ENCODE measurements at places on chromosomes 13 and 19. TPM values are rescaled to one million over a fixed set of nuclear protein-coding genes. Genes with fewer than 3 reads are reported as not detected.

DNA sequence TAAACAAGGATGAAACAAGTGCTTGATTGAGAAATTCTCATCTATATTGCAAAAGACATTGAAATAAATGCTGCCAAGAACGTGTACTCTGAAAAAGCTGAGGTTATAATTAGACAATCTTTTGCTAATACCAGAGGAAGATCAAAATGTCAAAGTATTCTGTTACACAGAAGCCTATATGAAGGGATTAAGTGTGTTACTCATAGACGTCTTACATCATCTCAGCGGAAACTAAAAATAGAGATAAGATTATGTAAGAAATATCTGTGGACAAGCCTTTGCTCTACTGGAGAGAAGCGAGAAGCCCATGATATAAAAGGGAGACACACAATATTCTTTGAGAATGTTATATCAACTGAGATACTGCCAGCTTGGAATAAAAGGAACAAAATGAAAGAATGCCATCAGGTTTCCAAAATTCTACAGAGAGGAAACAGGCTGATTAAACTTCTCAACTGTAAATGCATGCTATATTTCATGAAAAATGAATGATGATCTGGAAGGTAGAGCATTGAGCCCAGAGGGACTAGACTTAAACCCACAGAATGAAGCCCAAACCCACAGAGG lies 699.0 kb downstream of the GPC5 start:
- no peak for DNase-seq

GRCh38 chr13:59364641-59365085 lies 799.1 kb downstream of the DIAPH3 start:
- no peak for DNase-seq

DNA sequence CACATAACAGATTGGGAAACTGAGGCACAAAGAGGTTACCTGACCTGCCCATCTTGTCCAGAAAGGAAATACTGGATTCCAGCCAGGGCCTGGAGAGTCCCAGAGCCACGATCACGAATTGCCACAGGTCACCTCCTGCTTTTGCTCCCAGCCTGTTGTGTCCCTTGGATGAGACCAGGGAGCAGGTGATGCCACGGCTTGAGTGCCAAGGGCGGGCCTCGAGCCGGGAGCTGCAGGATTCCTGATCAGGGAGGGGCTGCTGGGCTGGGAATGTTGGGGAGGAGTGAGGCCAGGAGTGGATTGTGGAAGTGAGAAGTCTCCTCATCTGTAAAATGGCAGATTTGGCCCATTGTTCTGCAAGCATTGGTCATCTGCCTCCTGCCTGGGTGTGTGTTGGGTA lies 29.4 kb downstream of the DNM2 start:
- DNase-seq: no peak

DNA sequence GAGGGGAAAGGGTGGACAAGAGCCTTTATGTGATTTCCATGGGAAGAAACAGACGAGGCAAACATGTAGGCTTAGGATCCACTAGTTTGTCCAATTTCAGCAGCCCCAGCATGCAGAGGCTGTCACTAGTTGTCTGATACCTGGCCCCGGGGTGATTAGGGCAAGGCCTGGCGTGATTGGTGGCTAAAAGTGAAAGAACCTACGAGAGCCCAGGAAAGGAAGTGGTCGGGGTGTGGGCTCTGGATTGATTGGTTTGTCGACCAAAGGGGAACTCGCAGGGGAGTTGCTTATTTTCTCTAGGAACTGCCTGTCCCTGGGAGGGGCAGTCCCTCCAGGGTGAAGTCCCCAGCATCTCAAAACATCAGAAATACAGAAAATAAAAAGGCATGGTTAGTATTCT lies 64.2 kb upstream of the UQCRFS1 start:
- no peak for DNase-seq

- no peak for DNase-seq
Measured at GRCh38 chr19:50803633-50804419, 13.6 kb downstream of the ACP4 start.

DNA sequence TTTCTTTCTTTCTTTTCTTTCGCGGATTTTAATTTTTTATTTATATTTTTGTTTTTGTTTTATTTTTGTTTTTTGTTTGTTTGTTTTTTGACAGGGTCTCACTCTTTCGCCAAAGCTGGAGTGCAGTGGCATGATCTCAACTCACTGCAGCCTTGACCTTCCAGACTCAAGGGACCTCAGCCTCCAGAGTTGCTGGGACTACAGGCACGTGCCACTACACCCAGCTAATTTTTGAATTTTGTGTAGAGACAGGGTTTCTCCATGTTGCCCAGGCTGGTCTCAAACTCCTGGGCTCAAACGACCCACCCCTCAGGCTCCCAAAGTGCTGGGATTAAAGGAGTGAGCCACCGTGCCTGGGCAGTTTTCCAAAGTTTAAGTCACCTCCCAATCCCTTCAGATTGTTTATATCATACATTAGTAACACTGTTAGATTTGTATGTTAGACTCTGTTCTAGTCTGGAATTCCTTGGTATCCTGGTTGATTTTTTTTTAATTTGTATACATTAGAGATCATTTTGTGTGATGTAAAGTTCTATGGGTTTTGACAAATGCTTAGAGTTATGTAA lies 597.3 kb downstream of the DCT start:
- DNase-seq: no peak

- DNase-seq: no peak
Measured at GRCh38 chr13:79456051-79456450, 24.9 kb upstream of the NDFIP2 start.

GRCh38 chr13:51397262-51397941 lies 55.4 kb downstream of the INTS6 start:
- peak; percentile 24 for DNase-seq

- DNase-seq: peak; percentile 21
Measured at GRCh38 chr13:97141564-97142005, 80.5 kb upstream of the MBNL2 start.

- DNase-seq: no peak
Measured at GRCh38 chr13:43611281-43612273, 175.2 kb downstream of the ENOX1 start.

GRCh38 chr19:54364775-54365257 lies at the start of gene LAIR1:
Gene LAIR1, minus strand, starts transcription at chr19:54364931. Its CDS starts 127 bp downstream, at chr19:54364804.
- peak; percentile 42 for DNase-seq

- DNase-seq: no peak
Measured at GRCh38 chr19:41853768-41854167, 6.3 kb upstream of the RPS19 start.

DNA sequence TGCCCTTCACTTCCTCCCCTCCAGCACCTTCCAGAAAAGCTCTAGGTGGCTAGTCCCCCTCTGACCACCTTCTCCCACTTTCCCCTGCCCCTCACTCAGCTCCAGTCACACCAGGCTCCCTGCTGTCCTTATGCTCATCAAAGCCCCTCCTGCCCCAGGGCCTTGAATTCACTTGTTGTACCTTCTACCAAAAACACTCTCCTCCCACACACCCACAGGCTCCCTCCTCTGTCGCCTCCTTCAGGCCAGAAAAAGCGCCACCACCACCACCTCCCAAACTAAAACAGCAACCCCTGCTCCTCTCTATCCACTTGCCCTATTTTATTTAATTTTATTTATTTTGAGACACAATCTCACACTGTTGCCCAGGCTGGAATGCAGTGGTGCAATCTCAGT lies 4.8 kb upstream of the CEACAM16 start:
- DNase-seq: no peak

DNA sequence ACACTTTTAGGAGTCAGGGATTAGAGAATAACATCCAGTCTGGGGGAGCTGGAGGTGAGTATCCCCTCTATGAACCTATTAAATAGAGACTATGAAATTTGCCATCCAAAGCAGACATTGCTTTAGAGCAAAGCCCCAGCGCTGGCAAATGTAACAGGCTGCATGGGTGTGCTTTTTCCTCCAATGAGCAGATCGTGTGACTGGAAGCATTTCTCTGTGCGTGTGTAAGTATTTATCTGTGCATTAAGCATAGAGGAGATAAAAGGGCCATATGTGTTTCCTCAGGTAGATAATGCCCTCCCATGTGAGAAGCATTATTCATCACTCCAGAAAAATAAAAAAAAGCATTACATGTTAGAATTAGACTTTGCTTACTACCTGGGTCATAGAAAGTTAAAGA lies 924 bp downstream of the TNFSF13B start:
- DNase-seq: no peak

DNA sequence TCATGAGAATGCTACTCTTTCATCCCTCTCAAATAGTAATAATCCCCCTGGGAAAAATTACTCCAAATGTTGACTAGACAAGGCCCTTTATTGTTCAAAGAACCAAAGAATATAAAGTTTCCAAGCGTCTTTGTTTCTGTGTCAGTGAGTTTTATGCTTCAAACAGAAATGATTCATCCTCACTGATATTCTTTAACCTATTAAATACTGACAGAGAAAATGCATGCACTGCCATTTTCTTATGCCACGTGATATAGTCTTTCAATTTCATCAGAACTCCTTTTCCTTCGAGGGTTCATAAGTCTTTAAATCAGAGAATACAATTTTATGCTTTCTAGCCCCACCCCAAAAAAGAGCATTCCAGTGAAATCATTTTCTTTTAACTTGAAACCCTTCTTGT lies 211.6 kb downstream of the SHISA2 start:
- DNase-seq: no peak

- DNase-seq: no peak
Measured at GRCh38 chr19:48183356-48183755, 12.9 kb downstream of the ZSWIM9 start.

DNA sequence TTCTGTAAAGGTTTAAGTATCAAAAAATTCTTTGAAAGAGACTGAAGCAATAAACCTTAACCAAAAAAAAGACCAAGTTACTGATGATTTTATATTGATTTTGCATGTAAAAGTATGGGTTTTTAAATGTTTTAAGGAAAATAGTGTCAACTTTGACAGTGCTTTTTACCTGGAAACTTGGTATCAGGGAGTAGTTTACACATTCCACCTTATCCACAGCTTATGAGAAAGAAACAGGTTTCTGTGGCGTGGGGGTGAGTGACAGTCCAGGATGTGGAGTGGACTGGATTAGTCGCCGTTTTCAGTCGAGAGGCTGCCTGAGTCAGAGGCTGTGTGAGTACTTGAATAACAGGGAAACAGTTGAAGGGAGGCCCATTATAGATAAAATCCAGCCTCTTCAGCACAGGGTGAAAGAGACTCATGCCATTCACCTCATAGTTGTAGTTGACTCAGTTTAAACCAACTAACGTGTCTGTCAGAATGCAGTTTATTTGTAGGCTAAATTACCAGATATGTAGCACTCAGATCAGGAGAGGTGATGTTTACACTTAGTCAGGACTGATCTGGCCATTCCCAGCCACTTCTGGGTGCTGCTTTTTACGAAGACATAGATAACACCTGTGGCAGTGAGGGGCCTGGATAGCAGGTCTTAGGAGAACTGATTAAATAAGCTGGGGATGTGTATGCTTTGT lies 595 bp upstream of the GPR183 start:
- DNase-seq: no peak

GRCh38 chr13:26983543-26984320 lies 187.9 kb downstream of the USP12 start:
- no peak for DNase-seq

Gene SMARCA4
- total RNA-seq: 88.3 TPM

Gene ZNF665
- total RNA-seq: 5.5 TPM

Gene CYP2F1
- not detected for total RNA-seq

Gene PRR20B
- total RNA-seq: not detected

Gene ABHD17A
- total RNA-seq: 133 TPM

Gene UHRF1
- total RNA-seq: 2.9 TPM

All from tibial nerve (tissue), 4 donors.